ENCODE measurements at places on chromosomes 5 and 9.

- no peak for DNase-seq
Observed at GRCh38 chr5:122200450-122200849, 71.1 kb downstream of the ZNF474 start.

DNA sequence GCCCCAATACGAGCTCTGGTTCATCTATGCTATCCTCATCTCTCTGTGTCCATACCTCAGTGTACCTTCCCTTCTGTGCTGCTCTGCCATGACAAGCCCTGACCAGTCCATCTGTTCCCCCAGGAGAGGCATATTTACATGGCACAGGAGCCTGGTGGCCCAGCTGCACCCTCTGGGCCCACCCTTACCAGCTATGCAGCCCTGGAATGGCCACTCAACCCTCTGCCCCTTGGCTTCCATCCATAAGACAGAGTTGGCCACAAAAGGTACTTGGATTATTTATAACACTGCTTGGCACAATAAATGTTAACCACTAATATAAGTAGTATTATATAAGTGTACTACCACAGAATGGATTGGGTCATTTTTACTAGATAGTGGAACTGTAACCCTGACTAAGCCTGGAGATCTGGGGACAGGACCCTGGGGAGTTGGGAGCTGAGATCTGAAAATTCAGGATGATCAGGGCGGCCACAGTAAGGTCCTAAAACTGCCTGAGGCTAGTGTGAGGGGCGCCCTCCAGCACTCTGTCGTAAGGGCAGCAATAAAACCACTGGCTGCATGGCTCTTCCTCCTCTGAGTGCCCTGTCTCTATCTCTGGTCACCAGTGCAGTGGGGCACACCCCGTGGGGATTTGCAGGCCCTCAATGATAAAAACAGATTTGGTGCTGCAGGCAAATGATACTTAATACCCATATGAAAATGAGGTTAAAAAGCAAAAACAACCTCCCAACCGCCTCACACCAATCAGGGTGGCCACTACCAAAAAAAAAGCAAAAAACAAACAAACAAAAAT is 65.8 kb downstream of the SEMA4D start:
- no peak for DNase-seq

- no peak for DNase-seq
Observed at GRCh38 chr5:125713109-125713805, 710.0 kb upstream of the GRAMD2B start.

DNA sequence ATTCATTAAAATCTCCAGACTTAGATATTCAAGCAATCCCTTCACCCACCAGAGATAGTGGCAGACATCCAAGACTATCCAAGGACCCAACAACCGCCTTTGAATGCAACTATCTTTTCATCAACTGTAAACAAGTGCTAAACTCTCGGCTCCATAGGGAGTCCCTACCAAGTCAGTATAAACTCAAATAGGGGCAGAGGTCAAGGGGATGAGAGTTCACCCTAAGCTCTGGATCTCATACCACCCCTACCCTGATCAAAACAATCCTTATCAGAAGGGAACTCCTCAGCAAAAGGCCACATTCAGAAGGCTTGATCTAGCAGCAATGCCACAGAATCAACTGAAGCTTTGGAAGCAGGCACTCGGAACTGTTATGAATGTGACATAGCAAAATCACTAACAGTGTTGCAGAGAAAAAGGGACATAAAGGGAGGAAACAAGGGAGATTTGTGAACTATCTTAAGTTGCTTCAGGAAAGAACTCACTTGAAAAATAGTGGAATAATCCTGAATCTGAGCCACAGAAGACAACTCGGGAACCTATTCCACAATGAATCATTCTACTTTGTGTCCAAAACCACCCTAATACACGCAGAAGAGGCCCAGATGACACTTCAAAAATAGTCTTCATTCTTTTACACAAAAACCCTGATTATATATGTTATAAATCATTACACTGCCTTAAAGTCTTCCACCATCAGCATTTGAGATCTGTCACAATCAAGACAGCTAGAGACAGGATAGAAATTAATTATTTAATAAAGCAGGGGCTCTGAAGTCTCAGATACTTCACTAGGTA is 49.8 kb downstream of the NR6A1 start:
- DNase-seq, result no peak

GRCh38 chr5:161169776-161170175 is 317.8 kb upstream of the ATP10B start:
- DNase-seq, result no peak

DNA sequence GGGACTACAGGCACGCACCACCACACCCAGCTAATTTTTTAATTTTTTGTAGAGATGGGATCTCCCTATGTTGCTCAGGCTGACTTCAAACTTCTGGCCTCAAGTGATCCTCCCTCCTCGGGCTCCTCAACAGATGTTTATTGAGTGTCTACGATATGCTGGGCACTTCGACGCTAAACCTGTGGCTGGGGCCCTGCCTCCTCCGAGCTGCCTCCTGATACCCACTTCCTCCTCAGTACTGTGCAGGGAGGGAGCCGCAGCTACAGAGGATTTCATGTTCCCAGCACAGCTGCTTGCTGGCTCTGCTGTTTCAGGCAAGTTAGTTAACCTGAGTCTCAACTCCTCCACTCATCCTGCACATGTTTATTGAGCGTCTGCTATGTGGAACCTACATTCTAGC is 9.6 kb downstream of the AIF1L start:
- no peak for DNase-seq

DNA sequence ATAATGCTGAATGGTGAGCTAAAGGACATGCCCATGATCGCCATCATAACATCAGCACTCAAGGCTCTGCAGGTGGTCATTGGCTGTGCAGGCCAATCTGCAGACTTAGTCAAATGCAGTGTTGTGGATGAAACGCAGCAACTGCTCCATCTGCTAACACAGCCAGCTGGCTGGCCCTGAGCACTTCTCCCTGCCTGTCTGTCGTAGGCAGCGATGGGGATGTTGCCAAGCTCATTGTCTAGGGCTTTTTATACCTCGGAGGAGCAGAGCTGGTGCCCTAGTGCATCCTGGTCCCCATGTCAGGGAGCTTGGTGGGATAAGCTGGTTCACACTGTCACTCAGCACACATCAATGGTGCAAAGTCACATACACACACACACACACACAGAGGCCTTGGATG is 189.4 kb downstream of the TENT4A start:
- DNase-seq, result no peak

DNA sequence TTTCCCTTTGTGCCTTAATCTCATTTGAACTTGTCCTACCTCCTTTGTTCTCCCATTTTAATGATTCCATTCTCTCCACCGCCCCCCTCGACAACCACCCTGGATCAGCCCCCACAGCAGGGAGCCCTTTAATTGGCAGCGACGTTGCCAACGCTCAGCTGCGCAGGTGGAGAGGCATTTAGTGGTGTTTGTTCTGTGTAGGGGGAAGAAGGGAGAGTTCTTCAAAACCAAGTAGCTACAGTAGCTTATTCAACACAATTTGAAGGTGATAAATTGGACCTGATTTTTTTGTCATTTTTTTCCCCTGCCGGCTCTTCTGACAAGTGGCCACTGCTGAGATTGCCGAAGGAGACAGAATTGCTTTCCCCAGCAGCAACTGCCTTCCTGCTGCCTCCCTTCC is 499.1 kb downstream of the CDK5RAP2 start:
- DNase-seq, result no peak

DNA sequence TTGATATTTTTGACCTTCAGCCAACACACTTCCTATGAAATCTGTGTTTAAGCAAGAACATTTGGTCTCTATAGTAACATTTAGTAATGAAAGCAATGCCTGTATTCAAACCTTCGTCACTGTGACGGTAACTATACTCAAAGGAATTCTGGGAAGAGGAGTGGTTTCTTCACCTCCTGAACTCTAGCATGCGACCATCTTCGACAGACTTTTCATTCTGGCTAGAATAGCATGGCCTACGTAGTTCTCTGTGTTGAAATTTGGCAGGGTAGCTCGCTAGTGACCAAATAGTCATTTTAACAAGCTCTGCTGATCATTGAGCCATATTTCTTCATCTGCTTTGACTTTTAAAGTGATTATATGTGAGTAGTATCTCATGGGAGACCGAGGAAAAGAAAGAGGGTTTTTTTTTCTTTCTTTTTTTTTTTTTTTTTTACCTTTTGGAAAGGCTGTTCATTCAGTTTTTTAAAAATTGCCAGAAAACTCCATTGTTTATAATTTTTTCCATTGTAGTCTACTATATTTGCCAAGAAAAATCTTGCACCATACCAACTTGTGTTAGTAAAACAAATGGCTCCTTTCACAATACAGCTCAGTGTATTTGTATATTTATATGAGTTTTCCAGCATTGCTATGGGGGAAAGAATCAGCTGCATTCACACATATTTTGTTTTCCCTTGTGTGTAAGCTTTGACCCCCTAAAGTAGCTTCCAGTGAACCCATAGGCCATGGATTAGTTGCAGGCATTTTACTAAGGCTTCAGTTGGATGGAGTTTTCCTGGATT is 166.8 kb downstream of the NNT start:
- DNase-seq, result no peak

- no peak for DNase-seq
Observed at GRCh38 chr9:16869131-16869881, 1.2 kb downstream of the BNC2 start.

DNA sequence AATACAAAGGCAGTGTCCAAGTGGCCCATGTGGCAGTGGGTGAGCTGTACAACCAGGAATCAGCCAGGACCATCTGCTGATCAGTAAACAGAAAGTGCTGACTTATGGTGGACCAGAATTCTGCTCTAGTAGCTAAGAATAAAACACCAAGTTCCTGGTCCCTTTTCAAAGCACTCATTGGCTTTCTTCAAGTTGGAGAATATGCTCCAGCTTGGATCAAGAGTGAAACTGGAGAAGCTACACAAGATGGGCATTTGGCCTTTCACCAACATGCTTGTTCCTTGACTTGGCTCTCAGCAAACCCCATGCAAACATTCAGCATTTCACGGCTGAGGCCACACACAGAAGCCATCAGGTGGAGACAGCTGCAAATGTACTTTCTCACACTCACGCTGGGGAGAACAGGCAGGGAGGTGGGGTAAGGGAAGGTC is 32.1 kb downstream of the MARCHF3 start:
- DNase-seq, result no peak

DNA sequence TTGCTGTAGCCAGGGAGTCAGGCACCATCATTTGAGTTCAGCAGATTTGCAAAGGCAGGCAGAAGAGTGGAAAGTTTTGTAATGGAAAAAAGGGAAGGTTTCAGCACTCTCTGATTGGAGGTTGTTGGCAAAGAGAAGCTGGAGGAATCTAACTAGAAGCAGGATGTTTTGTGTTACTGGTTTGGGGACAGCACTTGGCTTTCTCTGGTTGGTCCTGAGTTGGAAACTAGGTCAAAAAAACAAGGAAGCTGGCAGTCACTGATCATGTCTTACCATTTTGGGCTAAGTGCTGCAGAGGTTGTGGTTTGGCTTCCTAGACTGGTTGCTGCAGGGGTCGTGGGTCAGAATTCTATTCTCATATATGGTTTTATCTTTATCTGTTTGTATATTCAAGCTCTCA is 189.8 kb downstream of the DRD1 start:
- DNase-seq, result no peak

DNA sequence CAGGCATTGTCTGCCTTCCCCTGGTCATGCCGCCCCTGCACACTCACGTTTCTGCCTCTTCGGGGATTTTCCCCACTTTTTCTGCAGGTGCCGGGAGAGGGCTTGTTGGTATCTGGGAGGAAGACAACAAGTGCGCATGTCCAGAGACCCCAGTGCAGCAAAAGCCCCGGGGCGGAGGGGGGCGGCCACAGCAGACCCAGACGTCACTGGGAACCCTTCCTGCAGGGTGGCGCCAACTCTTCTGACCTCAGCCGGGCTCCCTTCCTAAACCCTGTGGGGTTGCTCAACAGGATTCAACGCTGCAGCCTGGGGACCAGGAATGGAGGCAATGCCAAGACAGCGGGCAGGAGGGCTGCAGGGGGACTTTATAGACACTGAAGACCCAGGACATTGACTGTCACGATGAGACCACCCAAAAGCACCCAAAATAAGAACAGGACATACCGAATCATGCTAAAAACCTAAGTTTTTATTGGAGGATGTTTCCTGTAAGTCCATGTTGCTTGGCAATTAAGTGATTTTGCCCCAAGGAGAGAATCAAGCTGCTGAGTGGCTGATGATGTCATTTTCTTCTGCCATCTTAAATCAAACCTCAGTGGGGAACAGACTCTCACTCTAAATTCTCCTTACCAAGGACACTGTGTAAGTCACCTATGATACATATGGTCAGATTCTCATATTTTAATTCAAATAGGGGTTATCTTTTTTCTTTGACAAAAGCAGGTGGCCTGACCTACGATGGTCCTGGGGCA is 62.9 kb upstream of the SIMC1 start:
- no peak for DNase-seq

GRCh38 chr5:115723220-115723619 is 93.2 kb downstream of the CDO1 start:
- no peak for DNase-seq

GRCh38 chr5:156051972-156052371 is 275.0 kb upstream of the SGCD start:
- no peak for DNase-seq

DNA sequence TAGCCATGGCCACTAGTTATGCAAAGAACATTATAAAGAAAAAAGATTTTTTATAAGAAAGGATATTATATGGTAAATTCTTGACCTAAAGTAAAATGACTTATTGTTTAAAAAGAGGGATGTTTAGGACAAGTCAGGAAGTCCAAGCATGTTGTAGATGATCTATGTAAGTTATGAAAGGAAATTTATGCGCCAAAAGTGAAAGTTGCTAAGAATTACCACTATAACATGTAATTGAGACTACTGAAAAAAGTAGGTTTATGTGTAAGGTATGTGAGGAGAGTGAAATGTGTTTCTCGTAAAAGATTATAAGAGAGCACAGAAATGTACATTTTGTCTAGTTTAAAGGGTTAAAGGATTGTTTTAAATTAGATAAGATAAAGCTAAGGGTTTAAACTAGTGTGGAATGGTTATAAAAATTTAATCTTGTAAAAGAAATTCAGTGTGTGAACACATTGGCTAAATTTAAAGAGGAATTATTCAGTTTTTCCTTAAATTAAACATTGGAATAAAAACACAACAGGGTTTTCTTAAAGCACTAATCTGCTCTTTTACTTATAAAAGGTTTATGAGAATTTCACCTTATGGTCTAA is 1100.4 kb upstream of the EDIL3 start:
- no peak for DNase-seq

DNA sequence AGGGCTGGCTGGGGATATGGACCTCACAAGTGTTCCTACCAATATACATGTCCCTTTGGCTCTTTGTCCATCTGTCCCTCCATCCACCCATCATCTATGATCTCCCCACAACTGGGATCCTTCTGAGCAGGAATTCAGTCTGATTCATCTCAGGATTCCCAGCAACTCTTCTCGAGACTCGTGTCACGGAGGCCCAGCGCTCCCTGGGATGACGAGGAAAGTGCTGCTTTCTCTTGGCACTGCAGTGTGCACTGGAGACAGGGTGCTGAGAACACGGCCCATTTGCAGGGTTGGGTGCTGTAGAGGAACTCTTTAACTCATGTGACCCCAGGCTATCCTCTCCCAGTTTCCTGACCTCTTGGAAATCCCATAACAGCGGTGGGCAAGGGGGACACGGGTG is 72.9 kb downstream of the ANGPTL2 start:
- DNase-seq, result no peak

- no peak for DNase-seq
Observed at GRCh38 chr5:50808406-50808805, 142.0 kb downstream of the PARP8 start.

GRCh38 chr5:4659851-4660250 is 480.3 kb upstream of the ADAMTS16 start:
- no peak for DNase-seq

- no peak for DNase-seq
Observed at GRCh38 chr5:125695996-125696655, 727.1 kb upstream of the GRAMD2B start.
